ENCODE measurements at places on chromosomes 13 and 19. TPM values are rescaled to one million over a fixed set of nuclear protein-coding genes. Genes with fewer than 3 reads are reported as not detected.
A peak's percentile ranks its signal among the peaks of the same experiment; 100 is the strongest.

TLE6 gene
- 4.7 TPM for total RNA-seq

DNA sequence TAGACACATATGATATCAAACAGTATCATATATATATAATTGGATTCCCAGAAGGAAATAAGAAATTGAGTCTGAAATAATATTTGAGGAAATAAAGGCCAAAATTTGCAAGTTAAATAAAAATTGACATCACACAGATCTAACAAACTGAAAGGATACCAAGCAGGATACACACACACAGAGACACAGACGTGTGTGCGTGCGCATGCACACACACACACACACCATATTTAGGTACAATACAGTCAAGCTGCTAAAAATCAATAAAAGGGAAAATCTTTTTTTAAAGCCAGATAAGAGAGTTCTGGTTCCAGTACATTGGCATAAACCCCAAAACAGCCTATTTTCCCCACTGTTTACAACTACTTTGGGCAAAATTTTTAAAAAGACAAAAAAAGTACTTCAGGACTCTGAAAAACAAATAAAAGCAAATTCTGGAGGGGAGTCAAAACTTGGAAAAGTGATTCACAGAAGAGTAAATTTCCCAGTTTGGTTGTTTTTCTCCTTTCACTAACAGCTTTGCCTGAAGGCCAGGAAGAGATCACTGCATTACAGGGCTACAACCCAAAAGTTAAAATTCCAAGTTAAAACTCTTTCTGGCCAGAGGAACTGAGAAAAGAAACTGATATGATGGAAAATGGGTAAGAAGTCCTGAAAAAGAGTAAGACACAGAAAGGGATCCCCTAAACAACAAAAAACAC is 16.2 kb downstream of the MYCBP2 start:
- peak; percentile 6 for DNase-seq

DNA sequence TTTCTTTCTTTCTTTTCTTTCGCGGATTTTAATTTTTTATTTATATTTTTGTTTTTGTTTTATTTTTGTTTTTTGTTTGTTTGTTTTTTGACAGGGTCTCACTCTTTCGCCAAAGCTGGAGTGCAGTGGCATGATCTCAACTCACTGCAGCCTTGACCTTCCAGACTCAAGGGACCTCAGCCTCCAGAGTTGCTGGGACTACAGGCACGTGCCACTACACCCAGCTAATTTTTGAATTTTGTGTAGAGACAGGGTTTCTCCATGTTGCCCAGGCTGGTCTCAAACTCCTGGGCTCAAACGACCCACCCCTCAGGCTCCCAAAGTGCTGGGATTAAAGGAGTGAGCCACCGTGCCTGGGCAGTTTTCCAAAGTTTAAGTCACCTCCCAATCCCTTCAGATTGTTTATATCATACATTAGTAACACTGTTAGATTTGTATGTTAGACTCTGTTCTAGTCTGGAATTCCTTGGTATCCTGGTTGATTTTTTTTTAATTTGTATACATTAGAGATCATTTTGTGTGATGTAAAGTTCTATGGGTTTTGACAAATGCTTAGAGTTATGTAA is 597.3 kb downstream of the DCT start:
- no peak for DNase-seq

ZNF653 gene
- 9.5 TPM for total RNA-seq
